HS-27A (cell line): ENCODE measurements at places on chromosomes 2 and 18.

DNA sequence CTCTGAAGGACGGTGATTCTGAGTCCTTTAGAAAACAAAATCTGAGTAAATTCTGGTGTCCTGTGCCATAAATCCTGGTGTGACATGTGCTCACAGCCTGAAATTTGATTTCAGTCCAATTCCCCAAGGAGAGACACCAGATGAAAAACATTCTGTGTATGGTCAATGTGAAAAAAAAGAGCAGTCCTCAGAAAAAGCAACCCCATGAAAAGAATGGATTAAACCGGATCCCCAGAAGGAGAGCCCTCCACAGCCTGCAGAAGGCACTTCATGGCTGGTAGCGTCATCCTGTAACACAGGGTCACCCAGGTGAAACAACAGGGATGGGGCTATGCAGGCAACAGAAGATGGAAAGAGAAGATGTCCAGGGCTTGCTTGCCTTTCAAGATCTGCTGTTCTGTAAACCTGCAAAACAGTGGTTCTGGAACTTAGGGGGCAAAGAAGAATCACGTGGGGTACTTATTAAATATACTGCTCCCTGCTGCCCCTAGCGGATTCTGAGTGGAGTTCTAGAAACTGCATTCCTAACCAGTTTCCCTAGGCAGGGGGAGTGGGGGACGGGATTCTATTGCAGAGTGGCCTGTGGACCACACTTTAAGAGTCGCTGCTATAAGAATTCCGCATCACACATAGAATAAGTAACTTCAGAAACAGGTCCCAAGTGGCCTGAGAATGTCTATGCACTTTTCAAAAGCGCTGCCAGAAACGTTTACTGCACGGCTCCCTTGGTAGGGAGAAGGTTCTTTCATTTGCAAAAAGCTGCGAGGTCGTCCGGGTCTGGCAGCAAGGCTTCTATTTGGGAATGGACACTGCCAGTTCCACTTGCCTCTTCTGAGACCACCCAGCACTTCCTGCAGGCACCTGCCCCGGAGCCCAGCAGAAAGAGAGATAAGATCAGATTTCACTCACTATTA is 118.9 kb upstream of the ARL5A start:
- DNase-seq = no peak

- DNase-seq = no peak
Observed at GRCh38 chr18:10588975-10589374, 63.1 kb downstream of the NAPG start.

GRCh38 chr2:200787351-200788120 is 24.2 kb upstream of the BZW1 start:
- peak; percentile 94 for DNase-seq

GRCh38 chr2:159539701-159540100 is 76.6 kb downstream of the BAZ2B start:
- DNase-seq = no peak

- no peak for DNase-seq
Observed at GRCh38 chr18:75054611-75055010, 154.3 kb downstream of the PTGR3 start.

GRCh38 chr2:183204397-183204796 is 80.2 kb downstream of the NUP35 start:
- DNase-seq = no peak

- DNase-seq = no peak
Observed at GRCh38 chr2:174439950-174440349, 44.4 kb downstream of the SCRN3 start.

DNA sequence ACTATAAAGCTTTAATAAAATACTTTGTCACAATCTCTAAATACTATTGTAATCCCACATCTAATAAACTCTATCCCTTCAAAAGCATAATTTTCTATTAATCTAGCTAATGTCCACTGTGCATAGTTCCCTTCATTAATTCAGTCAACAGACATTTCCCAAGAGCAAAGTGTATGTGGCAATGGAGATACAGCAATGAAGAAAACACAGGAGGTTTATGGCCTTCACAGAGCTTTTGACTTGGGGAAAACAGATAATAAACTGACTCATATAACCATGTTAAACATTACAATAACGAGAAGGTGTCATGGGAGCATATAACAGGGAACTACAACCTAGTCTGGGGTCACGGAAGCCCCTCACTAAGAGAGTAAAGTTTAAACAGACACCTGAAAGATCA is 86.3 kb downstream of the SPIRE1 start:
- DNase-seq = no peak
